ENCODE measurements at places on chromosomes 3 and 15. TPM values are rescaled to one million over a fixed set of nuclear protein-coding genes. Genes with fewer than 3 reads are reported as not detected.

The HIGD2B gene
- not detected for total RNA-seq

The PARP14 gene
- 7.2 TPM for total RNA-seq

The GOLGA6L22 gene
- not detected for total RNA-seq

The FSIP1 gene
- 1.4 TPM for total RNA-seq

The ELP6 gene
- total RNA-seq = 28.1 TPM

The DLL4 gene
- 2.9 TPM for total RNA-seq

The PEX5L gene
- not detected for total RNA-seq

The NLGN1 gene
- total RNA-seq = not detected

The CMTM7 gene
- 36.8 TPM for total RNA-seq

The DAZL gene
- not detected for total RNA-seq

The TMC3 gene
- total RNA-seq = not detected

The ZCWPW2 gene
- total RNA-seq = not detected

The BLM gene
- 12.9 TPM for total RNA-seq

The DPPA4 gene
- total RNA-seq = not detected

The SLC35G2 gene
- 21.9 TPM for total RNA-seq

The PLIN1 gene
- 0.06 TPM for total RNA-seq

The ZNF660 gene
- not detected for total RNA-seq

The LMLN gene
- 2.3 TPM for total RNA-seq

The ACSBG1 gene
- 0.16 TPM for total RNA-seq

The AADACL2 gene
- not detected for total RNA-seq

The GABRB3 gene
- 70.0 TPM for total RNA-seq

The EHHADH gene
- total RNA-seq = 2.9 TPM

The WNT7A gene
- 0.06 TPM for total RNA-seq

The CISH gene
- total RNA-seq = 0.63 TPM

The C3orf70 gene
- total RNA-seq = 0.21 TPM

The TRIM59 gene
- 8.4 TPM for total RNA-seq

The ABI3BP gene
- 1.6 TPM for total RNA-seq

The SPESP1 gene
- not detected for total RNA-seq

The BAHD1 gene
- 11.2 TPM for total RNA-seq

The EIF4E3 gene
- 3.9 TPM for total RNA-seq

The ZNF80 gene
- not detected for total RNA-seq

The SENP5 gene
- total RNA-seq = 5.3 TPM

The P2RY14 gene
- not detected for total RNA-seq

The PIGZ gene
- total RNA-seq = 1.6 TPM

The WDR93 gene
- 0.21 TPM for total RNA-seq

The FEZF2 gene
- not detected for total RNA-seq

The MESP1 gene
- 7.2 TPM for total RNA-seq

The CEP19 gene
- total RNA-seq = 3.1 TPM

The THRB gene
- total RNA-seq = 2.1 TPM

The CLDND1 gene
- total RNA-seq = 45.0 TPM

The CLRN1 gene
- total RNA-seq = not detected

The COLQ gene
- total RNA-seq = 0.25 TPM

The CATSPER2 gene
- total RNA-seq = 0.24 TPM

The CCDC13 gene
- total RNA-seq = 0.26 TPM

The BCL2A1 gene
- 9.7 TPM for total RNA-seq

The CHD2 gene
- 27.6 TPM for total RNA-seq

The ZNF35 gene
- 5.2 TPM for total RNA-seq

The CIDEC gene
- total RNA-seq = 76.8 TPM

The LRRC49 gene
- total RNA-seq = 5.7 TPM

The RHCG gene
- total RNA-seq = 42.0 TPM

Measured in A549 treated with AZD2906 at 1 μM for 4 hours (cell line).